ENCODE measurements at places on chromosomes 1 and 21.

DNA sequence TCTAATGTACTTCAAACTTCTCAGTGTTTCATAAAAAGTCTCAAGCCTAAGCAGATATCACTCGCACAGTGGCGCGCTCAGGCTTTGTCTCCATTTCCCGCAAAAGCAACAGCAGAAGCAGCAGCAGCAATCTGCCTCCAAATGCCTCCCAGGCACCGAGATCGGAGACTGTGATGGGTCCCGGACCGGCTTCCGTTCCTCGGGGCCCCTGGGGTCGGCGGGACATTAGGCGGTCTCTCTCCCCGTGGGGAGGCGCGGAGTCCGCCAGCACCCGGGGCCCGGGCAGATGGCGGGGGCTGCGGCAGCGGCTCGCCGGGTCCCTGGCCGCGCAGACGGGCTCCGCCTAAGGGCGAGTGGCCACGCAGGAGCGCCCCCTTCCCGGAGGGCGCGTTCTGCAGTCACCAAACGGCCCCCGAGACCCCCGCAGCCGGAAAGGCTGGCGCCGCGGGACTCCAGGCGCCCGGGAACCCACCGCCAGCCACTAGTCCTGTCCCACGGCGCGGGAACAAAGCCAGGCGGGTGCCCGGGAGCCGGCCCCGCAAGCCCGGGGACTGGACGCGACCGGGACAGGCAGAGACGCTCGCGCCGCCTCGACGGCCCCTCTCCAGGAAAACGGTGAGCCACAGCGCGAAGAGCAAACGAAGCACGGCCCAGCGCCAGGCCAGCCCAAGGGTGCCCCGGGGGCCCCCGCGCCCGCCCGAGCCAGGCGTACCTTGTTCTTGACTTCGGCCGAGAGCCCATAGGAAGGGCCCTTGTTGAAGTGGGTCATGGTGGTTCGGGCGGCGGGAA, 590 bp downstream of the CNN3 start:
- DNase-seq, result peak; percentile 57

GRCh38 chr1:151635479-151636072, 23.7 kb downstream of the SNX27 start:
- no peak for DNase-seq

DNA sequence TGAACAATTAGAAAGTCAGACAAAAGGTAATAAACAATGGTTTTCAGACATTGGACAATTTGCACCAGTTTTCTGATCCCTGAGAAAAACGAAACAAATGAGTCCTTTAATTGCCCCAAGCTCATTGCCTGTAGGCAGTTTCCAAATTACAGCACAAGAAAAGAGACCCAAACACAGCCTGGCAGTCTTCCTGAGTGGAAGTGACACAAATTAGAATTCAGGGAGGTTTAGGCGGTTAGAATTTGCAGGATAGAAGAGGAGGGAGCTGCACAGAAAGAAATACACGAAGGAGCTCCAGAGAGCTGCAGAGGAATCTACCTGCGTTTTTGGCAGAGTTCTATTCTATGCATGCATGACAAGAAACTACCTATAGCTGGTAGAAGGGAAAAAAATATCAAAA, 115.7 kb downstream of the PIGK start:
- DNase-seq, result no peak

- DNase-seq, result no peak
Observed at GRCh38 chr1:10140981-10141380, 69.4 kb upstream of the KIF1B start.

DNA sequence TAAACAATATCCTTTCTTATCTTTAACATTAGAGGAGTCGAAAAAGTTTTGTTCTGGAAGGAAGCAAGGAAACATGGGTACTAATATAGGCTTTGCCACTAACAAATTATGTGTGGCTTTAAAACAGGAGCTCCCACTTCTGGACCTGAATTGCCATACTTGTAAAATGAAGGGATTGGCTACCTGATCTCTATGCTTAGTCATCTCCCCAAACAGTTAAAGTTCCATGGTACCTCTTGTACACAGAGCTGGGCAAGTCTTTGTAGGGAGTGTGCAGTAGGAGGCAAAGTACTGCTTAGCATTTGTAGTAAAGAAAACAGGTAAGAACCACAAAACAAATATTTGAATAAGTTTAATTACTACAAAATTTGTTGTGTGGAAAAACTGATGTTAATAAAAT, 81.3 kb downstream of the MAST2 start:
- DNase-seq, result no peak

- DNase-seq, result no peak
Observed at GRCh38 chr1:231272880-231273279, 31.9 kb downstream of the GNPAT start.

- DNase-seq, result no peak
Observed at GRCh38 chr1:210597555-210598134, 268.9 kb downstream of the HHAT start.

DNA sequence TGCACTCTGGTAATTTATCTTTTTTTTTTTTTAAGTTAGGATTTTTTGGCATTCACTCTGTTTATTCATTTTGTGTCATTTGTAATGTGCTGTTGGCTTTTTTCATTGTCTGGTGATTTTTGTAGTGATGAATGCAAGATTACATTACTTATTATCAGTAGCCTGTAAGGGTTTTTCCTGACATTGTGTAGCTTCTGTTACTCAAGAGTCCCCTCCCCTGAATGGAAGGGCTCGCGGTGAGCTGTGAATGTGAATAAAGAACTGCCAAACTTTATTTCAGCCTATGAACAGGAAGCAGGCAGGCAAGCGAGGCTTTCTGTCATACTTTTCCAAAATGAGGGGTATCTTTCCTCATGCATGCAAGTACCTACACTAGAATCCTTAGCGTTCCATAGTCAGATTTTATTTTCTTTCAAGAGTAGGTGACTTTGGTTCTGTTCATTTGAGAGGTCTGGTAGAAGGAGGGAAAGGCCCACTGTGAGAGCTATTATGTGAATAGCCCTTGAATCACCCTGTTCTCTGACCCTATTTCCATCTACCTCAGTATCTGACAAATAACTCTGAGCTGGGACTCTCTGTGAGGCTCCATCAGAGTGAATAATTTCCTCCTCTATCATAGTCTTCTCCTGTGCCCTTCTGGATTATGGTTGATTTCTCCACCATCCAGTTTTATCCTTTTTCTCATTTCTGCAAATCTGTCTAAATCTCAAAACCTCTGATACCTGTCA, 114.0 kb downstream of the CD247 start:
- no peak for DNase-seq

GRCh38 chr1:30778979-30779293, 21.4 kb upstream of the LAPTM5 start:
- no peak for DNase-seq

- DNase-seq, result no peak
Observed at GRCh38 chr1:93408203-93408602, 39.7 kb upstream of the FNBP1L start.

DNA sequence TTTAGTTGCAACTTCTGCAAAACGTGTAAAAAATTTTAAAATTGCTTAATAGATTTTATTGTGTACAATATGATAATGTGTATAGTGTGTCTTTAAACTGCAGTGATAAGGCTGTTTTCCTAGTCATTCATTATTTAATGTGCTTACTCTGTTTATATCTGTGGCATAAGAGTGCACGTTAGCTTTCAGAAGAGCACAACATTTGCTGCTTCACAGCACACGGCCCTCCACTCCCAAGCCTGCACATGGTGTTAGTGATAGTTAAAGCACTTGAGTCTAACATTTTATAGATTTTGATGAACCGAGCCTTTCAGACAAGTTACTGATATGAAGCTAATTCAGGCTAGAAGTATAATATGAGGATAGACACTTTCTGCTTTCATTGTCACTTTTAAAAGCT, 120.6 kb downstream of the ADGRL2 start:
- DNase-seq, result no peak

- no peak for DNase-seq
Observed at GRCh38 chr21:24255591-24255990, 1351.7 kb downstream of the MRPL39 start.

- no peak for DNase-seq
Observed at GRCh38 chr21:33682992-33683627, 40.8 kb downstream of the ITSN1 start.

GRCh38 chr1:15088281-15088971, 65.1 kb upstream of the TMEM51 start:
- no peak for DNase-seq

GRCh38 chr1:23483321-23484252, at the start of gene ASAP3:
TSS of gene ASAP3 (minus strand) at chr1:23484179. CDS start at chr1:23484133, 46 bp downstream.
- DNase-seq, result peak; percentile 54

DNA sequence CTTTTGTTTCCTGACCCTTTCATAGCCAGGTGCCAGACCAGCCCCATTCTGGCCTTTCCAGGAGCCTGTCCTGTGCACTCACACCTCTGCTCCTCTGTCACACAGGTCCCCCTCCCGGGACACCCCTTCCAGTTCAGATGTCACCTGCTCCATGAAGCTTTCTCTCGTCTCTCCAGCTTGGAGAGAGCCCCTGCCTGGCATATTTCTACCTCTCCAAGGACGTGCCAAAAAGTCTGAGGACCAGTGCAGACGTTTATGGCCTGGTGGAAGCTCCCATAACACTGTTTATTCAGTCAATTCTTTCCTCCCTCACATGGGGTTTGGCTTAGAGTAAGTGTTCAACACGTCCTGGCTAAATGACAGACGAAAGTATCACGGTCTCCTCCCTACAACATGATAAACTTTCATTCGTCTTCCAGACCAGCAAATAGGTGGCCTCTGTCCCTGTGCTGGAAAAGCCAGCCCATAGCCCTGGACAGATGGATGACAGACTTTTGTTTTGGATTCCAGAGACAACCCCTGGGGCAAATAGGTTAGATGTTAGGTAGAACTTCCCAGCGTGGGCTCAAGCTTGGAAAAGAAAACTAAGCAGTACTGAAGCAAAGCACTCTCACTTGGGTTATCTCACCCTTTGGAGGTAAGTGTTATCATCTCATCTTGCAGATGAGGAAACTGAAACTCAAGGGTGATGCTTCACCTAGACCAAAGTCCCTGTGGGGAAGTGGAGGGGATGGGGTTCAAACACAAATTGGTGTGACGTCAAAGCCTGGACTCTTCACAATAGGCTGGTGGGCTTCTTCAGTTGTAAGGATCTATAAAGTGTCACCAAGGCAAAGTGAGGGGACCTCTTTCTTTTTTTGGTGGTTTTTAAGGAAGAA, 52.9 kb upstream of the ECE1 start:
- DNase-seq, result no peak

- DNase-seq, result no peak
Observed at GRCh38 chr21:24590261-24590660, 1017.0 kb downstream of the MRPL39 start.

GRCh38 chr1:83075107-83075506, 923.8 kb downstream of the TTLL7 start:
- DNase-seq, result no peak

GRCh38 chr1:20720631-20721091, 2.9 kb upstream of the KIF17 start:
- no peak for DNase-seq

DNA sequence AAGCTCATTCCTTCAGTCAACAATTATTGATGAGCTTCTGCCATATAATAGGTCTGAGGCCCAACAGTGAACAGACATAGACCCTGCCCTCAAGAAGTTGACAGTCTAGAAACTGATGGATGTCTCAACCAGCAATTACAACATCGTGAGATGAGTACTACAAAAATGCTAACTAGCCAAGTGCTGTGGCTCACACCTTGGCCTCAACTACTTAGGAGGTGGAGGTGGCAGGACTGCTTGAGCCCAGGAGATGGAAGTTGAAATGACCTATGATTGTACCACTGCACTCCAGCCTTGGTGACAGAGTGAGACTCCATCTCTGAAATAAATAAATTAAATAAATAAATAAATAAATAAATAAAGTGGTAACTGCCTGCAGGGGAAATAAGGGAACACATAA, 11.7 kb upstream of the PTP4A2 start:
- DNase-seq, result no peak

DNA sequence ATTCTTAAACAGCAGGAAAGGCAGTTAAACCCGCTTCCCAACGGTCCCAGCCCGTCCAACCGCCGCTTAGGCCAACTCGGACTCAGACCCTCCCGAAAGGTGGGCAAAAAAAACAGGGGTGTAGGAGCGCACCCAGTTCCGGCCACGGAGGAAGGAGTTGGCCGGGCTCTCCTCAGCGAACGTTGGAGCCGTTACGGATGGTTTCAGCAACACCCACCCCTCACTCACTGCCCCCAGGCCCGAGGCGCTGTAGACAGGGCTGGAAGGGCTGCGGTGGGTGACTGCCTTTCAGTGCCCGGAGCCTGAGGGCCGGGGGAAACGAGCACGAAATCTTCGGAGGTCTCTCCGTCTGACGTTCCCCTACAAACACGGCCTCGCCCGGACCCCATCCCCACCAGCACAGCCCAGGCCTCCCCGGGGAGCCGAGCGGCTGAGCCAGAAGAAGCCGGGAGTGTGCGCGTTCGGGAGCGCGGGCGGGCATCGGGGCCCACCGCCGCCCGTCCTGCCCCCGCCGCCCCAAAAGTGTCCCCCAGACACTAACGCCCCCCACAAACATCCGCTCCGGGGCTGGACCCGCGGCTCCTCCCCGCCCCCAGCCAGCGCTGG, 1.3 kb downstream of the KDM5B start:
- DNase-seq, result peak; percentile 22

DNA sequence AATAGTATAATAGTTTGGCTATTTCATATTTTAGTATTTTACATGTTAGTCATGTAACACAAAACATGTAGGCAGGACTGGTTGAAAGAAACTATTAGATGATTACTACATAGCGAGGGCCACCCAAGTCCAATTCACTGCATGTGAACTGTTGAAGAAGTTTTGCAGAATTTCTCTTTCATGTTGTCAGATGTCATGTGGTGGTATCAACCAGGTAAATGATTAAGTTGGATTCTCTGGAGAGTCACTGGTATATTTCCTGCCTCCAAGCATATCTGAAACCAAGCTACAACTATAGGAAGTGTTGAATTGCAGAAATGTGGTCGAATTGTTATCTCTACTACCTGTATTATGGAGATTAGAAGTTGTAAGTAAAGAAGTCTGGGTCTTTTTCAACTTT, 137.8 kb upstream of the DPYD start:
- no peak for DNase-seq

- DNase-seq, result no peak
Observed at GRCh38 chr1:228336308-228337030, 70.2 kb downstream of the TRIM11 start.

GRCh38 chr1:200780545-200781369, 42.1 kb downstream of the CAMSAP2 start:
- DNase-seq, result no peak

GRCh38 chr1:81165963-81166362, 634.8 kb upstream of the ADGRL2 start:
- DNase-seq, result no peak
